DMS153 (cell line): ENCODE measurements at places on chromosomes 7 and 10.

DNA sequence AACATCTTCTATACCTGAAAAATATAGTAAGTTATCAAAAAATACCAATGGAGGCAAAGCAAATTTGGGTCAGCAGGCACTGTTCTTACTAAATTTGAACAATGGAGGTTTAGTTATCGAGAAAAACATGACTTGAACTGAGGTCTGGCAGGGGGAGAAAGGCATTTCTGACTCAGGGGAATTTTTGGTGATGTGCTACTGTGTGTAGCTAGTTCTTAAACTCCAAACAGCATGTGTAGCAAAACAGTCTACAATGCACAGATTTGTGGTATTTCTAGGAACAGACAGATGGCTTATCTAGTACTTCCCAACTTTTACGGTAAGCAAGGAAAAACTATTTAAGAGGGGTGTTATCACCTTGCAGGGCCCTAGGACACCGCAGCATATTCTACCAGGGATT is 311.6 kb upstream of the LRRN3 start:
- DNase-seq: no peak

- no peak for DNase-seq
These were observed 2.4 kb upstream of the PTPRE start for GRCh38 chr10:127904311-127905000.

GRCh38 chr7:150800581-150801241 is at the start of gene TMEM176A:
TSS of gene TMEM176A (plus strand) at chr7:150800769. CDS start at chr7:150801551, 782 bp downstream.
- DNase-seq: no peak

DNA sequence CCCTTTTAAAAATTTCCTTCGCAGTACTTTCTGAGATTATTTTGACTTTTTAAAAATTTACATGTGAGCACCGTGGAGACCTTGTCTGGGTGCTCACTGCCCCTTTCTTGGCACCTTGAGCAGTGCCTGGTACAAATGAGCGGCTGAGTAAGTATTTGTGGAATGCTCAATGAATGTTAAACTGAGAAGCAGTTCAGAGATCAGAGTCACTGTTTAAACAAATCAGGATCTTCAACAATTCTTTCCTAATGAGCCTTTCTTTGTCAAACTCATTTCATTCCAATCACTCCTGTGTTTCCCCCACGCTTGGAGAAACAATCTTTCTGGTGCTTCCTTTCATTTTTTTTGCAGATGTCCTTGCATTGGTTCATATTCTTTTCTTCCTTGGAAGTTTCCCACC is 611.3 kb upstream of the GALNT17 start:
- no peak for DNase-seq

DNA sequence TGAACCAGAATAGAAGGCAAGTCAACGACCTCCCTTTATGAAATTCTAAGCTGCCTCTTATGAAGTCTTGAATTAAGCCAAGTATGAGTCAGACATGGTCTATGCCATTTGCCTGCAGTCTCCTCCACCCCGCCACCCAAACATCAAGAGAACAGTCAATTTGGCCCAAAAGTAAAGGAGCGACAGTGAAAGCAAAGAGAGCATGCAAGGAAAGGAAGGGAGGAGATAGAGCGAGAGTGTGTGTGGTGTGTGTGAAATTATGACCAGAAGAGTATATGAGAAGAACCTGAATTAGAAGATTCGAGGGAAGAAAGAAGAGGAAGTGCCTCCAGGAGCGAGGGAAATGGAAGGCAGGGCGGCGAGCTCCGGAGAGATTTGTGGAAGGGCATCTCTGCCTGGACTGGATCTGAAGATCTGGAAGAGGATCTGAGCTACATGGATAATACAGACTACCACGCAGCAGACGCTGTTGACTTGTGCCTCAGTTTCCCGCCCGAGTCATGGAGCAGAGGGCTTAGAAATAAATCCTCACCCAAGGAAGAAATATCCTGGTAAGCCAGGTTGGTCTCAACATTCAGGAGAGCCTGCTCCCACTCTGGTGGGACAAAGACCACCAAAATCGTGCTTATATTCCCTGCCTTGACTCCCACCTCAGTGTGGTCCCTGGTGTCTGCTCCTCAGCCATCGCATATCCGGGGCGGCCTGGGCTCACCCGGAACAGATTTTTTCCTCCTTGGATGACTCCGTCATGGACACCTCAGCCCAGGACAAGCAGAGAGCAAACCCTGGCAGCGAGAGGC is 459 bp downstream of the ZDHHC6 start:
- no peak for DNase-seq

DNA sequence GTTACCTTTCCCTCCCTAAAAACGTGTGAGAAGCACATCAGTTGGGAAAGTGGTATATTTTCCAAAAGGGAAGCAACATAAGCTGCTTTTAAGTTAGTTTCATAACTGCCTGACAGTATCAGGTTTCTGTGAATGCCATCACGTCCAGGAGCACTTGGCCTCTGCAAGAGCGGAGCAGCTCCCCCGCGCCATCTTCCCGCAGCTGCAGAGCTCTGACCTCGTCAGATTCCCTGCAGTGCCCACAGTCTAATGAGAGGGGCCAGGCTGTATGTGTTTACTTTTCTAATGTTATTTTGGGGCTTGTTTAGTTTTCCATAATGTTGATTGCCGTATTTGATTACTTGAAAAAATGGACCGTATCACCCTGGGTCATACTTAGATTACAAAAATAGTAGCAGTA is 74.2 kb downstream of the MGMT start:
- no peak for DNase-seq

GRCh38 chr7:3021825-3022224 is 21.8 kb downstream of the CARD11 start:
- DNase-seq: no peak

DNA sequence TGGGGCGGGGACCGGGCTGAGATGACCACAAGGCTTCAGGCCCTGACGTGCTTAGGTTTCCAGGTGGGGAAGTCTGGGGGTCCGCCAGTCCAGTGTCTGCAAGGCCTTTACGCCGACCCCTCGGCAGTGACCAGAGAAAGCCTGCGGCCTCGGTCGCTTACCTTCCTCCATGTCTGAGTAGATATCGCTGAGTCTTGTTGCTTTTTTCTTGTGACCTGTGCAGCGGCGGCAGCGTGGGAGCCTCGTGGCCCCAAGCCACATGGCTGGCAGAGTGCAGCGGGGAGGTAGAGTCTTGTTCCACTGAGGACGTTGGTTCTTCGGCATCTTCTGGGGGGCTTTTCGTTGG is 329 bp downstream of the NOLC1 start:
- DNase-seq: no peak

GRCh38 chr10:61140765-61141392 is 196.9 kb upstream of the RHOBTB1 start:
- peak; percentile 67 for DNase-seq

GRCh38 chr7:24907311-24907886 is 72.6 kb downstream of the OSBPL3 start:
- DNase-seq: peak; percentile 7

- DNase-seq: no peak
These were observed 55.9 kb upstream of the MYL10 start for GRCh38 chr7:101684983-101685330.

DNA sequence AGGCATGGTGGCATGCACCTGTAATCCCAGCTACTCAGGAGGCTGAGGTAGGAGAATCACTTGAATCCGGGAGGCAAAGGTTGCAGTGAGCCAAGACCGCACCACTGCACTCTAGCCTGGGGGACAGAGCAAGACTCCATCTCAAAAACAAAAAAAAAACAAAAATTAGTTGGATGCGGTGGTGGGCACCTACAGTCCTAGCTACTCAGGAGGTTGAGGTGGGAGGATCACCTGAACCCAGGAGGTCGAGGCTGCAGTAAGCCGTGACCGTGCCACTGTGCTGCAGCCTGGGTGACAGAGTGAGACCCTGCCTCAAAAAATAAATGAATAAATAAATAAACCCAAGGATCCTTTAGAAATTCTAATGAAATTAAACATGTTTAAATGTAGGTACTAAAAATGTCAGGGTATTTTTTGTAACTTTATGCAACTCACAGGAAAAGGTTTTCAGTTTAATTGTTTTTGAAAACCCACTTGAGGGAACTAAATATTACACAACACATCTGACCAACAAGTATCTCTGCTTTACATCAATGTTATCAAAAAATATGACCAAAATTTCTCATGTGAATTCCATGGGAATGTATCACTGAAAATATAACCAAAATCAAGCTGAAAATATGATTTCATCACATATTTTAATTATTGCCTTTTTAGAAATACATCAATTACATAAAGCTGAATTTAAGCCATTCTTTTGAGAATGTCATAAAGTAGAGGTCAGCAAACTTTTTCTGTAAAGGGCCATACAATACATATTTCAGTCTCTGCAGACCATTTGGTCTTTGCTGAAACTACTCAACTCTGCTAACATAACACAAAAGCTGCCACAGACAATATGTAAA is 23.9 kb downstream of the UPF2 start:
- DNase-seq: no peak

- DNase-seq: no peak
These were observed 11.9 kb upstream of the WDFY4 start for GRCh38 chr10:48672596-48673265.

DNA sequence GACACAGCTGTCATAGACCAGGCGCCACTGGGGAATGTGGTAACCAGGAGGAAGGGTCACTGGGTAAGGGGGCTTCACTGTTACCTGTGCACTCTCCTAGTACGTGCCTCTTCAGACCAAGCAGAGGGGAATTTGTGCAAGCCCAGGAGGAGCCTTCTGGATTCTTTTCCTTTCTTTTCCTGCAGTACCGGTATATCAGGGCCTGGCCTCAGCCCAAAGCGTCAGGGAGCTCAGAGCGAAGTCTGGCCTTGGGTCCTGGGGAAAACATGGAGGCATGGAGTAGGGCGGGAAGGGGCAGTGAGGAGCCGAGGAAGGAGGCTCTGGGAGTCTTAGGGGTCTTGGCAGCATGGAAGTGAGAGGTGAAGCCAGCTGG is 133.6 kb upstream of the GDF10 start:
- DNase-seq: no peak

DNA sequence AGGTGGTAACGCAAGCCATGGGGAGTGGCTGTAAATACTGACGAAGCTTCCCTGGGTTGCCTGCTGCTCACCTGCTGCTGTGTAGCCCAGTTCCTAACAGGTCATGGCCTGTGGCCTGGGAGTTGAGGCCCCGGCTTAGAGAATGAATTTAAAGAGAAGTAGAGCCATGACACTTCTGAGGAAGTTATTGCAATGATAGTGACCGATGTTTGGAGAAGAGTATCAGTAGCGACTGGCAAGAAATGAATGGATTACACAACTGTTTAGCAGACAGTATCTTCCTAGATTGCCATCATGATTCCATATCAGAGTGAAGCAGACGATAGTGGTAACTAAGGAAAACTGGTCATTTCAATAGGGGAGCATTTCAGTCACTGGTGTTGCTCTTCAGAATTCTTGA is 249.6 kb downstream of the PLXDC2 start:
- no peak for DNase-seq

GRCh38 chr7:2735744-2736143 is 47.7 kb downstream of the AMZ1 start:
- no peak for DNase-seq

- DNase-seq: no peak
These were observed 114.8 kb upstream of the ARID5B start for GRCh38 chr10:61786728-61787127.

DNA sequence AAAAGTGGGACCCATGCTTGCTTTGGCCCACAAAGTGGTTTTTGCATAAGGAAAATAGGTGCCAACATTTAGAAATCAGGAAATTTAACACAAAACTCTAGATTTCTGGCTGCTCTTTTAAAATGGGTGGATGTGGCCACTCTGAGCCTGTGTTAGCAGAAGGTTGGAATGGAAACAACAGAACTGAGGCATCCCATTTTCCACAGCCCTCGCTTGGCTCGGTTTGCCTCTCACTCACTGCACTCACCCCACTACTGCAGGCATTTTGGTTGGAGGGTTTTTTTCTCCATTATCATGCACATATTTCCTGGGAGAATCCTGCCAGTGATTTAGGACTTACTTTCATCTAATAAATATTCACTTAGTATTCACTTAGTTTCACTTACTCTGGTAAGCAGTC is 178.9 kb downstream of the BICC1 start:
- DNase-seq: no peak

DNA sequence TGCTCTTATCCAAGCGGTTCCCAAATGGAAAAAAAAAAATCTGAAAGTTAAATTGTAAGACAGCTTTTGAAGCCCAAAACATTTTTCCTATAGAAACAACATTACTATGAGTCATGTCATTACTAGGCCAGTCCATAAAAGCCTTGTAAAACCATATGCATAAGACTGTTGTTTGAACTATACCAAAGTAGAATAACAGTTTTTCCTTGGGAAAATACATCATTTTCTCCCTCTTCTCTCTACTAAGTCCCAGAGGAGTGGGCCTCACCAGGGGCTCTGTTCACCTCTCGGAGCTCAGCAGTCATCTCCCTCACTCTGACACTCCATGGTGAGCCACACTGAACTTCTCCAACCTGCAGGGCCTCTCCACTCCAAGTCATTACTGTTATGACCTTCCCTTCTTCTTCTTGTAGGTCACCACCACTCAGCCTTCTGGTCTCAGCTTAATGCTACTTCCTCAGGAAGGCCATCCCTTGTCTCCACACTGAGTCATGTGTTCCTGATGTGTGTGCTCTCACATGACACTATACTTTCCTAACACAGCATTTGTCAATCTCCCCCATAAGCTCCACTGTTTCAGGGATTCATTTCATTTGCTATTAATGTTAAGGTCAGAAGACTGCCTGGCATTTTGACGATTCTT is 32.5 kb downstream of the ZNF438 start:
- no peak for DNase-seq

DNA sequence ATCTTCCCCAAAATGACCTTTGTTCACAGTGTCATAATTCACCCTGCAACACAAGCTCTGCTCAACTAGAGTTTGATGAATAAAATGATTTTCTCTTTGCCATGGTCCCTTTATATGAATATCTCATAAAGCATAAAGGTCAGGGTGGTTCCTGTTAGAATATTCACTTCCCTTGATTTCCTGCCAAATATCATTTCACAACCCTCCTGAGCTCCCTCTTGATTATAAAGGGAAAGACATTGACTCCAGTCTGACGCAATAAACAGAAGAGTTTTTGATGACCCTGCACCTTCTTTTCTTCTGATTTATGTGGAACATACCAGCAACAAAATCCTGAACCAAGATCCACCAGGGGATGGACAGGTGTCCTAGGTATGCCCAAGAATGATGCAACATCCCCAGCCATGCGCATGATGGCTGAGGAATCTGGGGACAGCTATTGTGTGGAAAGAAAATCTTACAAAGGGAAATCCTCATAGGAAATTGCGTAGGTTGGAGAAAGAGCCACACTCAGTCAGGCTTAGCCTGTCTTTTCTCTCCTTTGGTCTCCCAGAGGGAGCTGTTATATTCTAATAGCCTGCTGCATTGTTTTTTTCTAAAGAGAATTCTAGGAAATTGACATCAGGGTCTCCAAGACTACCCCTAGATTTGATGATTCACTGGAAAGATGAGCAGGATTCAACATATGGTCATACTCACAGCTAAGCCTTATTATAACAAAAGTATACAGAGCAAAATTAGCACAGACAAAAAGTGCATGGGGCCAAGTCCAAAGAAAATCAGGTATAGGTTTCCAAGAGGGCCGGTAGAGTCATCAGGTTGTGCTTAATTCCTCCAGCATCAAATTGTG is 18.8 kb downstream of the IFIT3 start:
- DNase-seq: no peak

GRCh38 chr10:78919181-78919966 is 149.4 kb upstream of the ZMIZ1 start:
- DNase-seq: no peak

GRCh38 chr10:73159038-73159648 is 8.7 kb downstream of the ECD start:
- peak; percentile 0 for DNase-seq

GRCh38 chr10:11958956-11959355 is 83.7 kb downstream of the UPF2 start:
- DNase-seq: no peak
